Stimulated activated CD4-positive, alpha-beta T cell treated with anti-CD3 and anti-CD28 coated beads, Interleukin-1b, Interleukin-23, amount 100 ng/mL, for 48 hours (primary cell): ENCODE measurements at places on chromosomes 3 and 15.

DNA sequence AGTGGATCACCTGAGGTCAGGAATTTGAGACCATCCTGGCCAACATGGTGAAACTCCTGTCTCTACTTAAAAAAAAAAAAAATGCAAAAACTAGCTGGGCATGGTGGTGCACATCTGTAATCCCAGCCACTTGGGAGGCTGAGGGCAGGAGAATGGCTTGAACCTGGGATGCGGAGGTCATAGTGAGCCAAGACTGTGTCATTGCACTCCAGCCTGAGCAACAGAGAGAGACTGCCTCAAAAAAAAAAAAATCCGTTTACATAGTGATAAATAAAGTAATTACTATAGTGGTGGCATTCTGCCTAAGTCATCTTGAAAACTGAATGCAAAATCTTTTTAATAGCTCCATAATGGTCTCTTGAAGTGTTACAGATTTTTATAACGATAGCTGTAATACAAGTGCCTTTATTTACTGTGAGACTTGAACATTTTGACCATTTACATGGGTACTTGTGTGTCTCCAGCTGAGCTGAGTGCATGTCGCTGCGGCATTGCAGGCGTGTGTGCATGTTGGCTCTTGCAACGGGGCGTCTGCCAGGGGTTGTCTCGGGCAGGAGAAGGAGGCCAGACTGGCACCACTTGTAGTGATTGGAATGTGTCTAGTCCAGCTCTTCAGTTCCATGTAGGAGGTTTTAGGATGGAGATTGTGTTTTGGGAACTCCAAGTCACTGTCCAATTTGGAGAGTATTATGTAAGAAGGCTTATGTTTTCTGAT lies 111.9 kb downstream of the IGF1R start:
- DNase-seq, result no peak

- DNase-seq, result no peak
Measured at GRCh38 chr3:153210660-153211059, 48.6 kb downstream of the RAP2B start.

GRCh38 chr3:107220538-107220937 lies 156.7 kb upstream of the CCDC54 start:
- DNase-seq, result no peak

- no peak for DNase-seq
Measured at GRCh38 chr3:59411186-59411585, 361.4 kb upstream of the CFAP20DC start.
